ENCODE measurements at places on chromosomes 5 and 9. TPM values are rescaled to one million over a fixed set of nuclear protein-coding genes. Genes with fewer than 3 reads are reported as not detected.

OR1Q1 gene
- total RNA-seq = 0.40 TPM

DNA sequence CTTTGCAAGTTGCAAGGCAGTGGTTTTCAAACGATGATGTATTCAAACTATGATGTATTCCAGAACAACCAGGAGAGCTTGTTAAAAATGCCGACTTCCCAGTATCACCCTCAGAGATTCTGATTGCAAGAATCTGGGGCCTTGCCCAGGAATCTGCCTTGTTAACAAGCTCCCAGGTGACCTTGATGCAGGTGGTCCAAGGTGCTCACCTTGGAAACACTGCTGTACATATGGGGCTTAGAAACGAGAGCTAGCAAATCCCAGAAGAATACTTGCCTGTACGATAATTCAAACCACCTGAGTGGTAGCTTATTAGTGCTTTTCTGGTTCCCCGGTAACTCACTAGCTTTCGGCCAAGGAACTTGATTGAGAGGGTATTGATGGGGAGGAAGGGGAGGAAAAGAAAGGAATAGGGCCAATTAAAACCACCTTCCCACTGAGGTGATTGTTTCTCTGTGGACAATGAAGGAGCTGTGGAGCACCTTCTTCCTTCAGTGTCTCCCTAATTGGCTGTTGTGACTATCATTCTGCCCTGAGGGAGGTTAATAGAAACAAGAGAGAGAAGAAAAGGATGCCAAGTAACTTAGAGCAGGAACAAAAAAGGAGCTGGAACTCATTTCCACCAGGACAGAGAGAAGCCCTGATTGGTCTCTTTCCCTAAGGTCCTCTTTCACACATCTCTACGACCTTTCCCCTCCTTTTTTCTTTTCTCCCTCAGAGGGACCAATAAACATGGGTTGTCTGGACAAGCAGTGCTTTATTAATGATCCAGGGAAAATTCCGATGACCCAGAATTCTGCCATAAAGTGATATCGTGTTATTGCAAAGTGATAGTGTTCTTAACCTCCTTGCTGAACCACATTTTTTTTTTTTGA lies 218.8 kb downstream of the TMEM167A start:
- H3K27me3 ChIP-seq = no peaks in the 10 kb centered on the region
- peaks cover 2% of the 10 kb centered on the region for H3K4me1 ChIP-seq
- no peak for DNase-seq
- no peak overlapping the region for H3K4me3 ChIP-seq
- H3K36me3 ChIP-seq = no peaks in the 10 kb centered on the region
- no peak overlapping the region for H3K27ac ChIP-seq

GRCh38 chr9:21554813-21555212 lies 72.7 kb upstream of the IFNE start:
- no peak for DNase-seq
- peaks cover 33% of the 10 kb centered on the region for H3K27me3 ChIP-seq
- H3K4me3 ChIP-seq = no peak overlapping the region
- H3K4me1 ChIP-seq = peaks cover 6% of the 10 kb centered on the region
- H3K36me3 ChIP-seq = no peaks in the 10 kb centered on the region
- no peak overlapping the region for H3K27ac ChIP-seq

HABP4 gene
- total RNA-seq = 16.6 TPM

GRCh38 chr9:81529556-81530193 lies 159.7 kb downstream of the TLE1 start:
- no peak for DNase-seq
- no peak overlapping the region for H3K4me3 ChIP-seq
- H3K4me1 ChIP-seq = no peaks in the 10 kb centered on the region
- H3K36me3 ChIP-seq = no peaks in the 10 kb centered on the region
- no peak overlapping the region for H3K27ac ChIP-seq

GRCh38 chr9:1331546-1332038 lies 281.4 kb downstream of the DMRT2 start:
- DNase-seq = no peak
- no peak overlapping the region for H3K27ac ChIP-seq
- H3K4me1 ChIP-seq = no peaks in the 10 kb centered on the region
- H3K36me3 ChIP-seq = no peaks in the 10 kb centered on the region
- H3K27me3 ChIP-seq = peaks cover 11% of the 10 kb centered on the region

GRCh38 chr5:2891781-2892180 lies 140.3 kb upstream of the IRX2 start:
- no peak overlapping the region for H3K4me3 ChIP-seq
- H3K36me3 ChIP-seq = no peaks in the 10 kb centered on the region
- no peaks in the 10 kb centered on the region for H3K27me3 ChIP-seq
- H3K27ac ChIP-seq = no peak overlapping the region

DNA sequence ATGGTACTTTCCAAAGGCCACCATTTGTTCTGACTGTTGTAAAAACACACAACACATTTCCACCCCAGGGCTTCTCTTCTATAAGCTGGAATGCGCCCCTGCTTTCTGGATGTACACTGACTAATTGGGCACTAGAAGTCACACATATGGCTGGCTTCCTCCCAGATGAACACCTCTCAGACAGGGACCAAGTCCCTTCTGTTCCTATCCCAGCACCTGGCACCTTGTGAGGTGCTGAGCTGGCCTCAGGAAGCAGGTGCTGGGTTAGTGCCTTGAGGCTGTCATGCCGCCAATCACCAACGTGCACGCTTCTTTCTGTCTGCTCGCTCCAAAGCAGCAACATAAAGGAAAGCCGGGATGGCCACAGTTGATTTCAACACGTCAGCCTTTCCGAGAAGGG lies 93.2 kb downstream of the FSTL4 start:
- DNase-seq = no peak
- no peak overlapping the region for H3K4me3 ChIP-seq
- H3K27me3 ChIP-seq = peaks cover 23% of the 10 kb centered on the region
- H3K36me3 ChIP-seq = peaks cover 2% of the 10 kb centered on the region
- H3K4me1 ChIP-seq = peaks cover 3% of the 10 kb centered on the region

GRCh38 chr5:19547640-19548039 lies 440.4 kb downstream of the CDH18 start:
- DNase-seq = no peak
- H3K4me3 ChIP-seq = no peak overlapping the region
- no peaks in the 10 kb centered on the region for H3K4me1 ChIP-seq
- H3K27ac ChIP-seq = no peak overlapping the region
- no peaks in the 10 kb centered on the region for H3K27me3 ChIP-seq

DNA sequence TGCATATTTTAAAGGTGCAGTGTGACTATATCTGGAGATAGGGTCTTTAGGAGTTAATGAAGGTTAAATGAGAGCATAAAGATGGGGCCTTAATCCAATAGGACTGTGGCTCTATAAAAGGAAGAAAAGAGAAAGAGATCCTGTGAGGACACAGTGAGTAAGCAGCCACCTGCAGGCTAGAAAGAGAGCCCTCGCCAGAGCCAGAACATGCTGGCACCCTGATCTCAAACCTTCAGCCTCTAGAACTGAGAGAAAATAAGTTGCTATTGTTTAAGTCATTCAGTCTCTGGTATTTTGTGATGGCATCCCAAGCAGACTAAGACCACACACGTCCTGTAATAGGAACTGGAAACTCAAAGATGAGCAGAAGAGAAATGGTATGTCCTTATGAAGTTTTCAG lies 41.0 kb downstream of the RNF180 start:
- no peaks in the 10 kb centered on the region for H3K4me1 ChIP-seq
- DNase-seq = no peak
- no peaks in the 10 kb centered on the region for H3K36me3 ChIP-seq
- peaks cover 7% of the 10 kb centered on the region for H3K27me3 ChIP-seq
- H3K4me3 ChIP-seq = no peak overlapping the region
- no peak overlapping the region for H3K27ac ChIP-seq

GRCh38 chr5:156934450-156935211 lies 28.4 kb downstream of the TIMD4 start:
- H3K36me3 ChIP-seq = no peaks in the 10 kb centered on the region
- H3K4me1 ChIP-seq = peaks cover 5% of the 10 kb centered on the region
- no peak overlapping the region for H3K4me3 ChIP-seq

DNA sequence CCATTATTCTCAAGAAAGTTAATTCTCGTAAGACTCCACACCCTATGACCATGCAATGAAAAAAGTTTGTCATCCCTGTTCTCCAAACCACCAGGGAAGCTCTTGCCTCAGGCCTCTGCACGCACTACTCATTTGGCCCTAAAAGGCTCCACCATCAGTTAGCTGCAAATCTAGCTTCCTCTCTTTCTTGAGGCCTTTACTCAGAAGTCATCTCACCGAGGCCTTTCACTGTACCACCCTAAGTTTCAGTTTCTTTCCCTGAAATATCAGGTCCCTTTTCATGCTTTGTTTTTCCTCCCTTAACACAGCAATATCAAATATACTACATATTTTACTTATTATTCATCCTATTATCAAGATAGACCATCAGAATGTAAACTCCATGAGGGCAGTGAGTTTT lies 39.1 kb downstream of the OXCT1 start:
- H3K36me3 ChIP-seq = peaks cover 27% of the 10 kb centered on the region
- no peak overlapping the region for H3K4me3 ChIP-seq
- peaks cover 30% of the 10 kb centered on the region for H3K4me1 ChIP-seq
- no peak for DNase-seq
- no peaks in the 10 kb centered on the region for H3K27me3 ChIP-seq

GRCh38 chr5:76174101-76174500 lies 90.9 kb downstream of the SV2C start:
- H3K27me3 ChIP-seq = peaks cover 4% of the 10 kb centered on the region
- H3K4me3 ChIP-seq = no peak overlapping the region
- DNase-seq = no peak
- H3K36me3 ChIP-seq = no peaks in the 10 kb centered on the region

DNA sequence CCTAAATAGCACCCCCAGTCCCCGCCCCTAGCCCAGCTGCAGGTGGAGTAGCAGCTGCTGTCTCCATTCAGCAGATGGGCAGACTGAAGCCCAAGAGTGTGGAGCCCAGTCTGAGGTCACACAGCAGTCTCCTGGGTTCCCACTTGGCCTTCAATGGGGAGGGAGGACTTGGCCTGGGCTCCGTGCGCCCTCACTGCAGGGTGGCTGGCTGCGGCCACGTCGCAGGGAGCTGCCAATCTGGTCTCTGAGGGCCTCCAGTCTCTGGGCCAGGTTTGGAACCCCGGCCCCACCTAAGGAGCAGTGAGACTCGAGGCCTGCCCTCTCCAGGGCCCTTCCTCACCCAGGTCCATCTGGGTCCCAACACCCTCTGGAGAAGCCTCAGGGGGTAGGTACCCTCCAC lies 7.4 kb downstream of the KIF12 start:
- peaks cover 5% of the 10 kb centered on the region for H3K4me1 ChIP-seq
- H3K4me3 ChIP-seq = no peak overlapping the region
- DNase-seq = no peak
- peaks cover 51% of the 10 kb centered on the region for H3K27me3 ChIP-seq

IFNB1 gene
- not detected for total RNA-seq

GRCh38 chr5:16427587-16427986 lies 38.0 kb downstream of the ZNF622 start:
- no peak overlapping the region for H3K27ac ChIP-seq
- peaks cover 5% of the 10 kb centered on the region for H3K36me3 ChIP-seq
- H3K4me3 ChIP-seq = no peak overlapping the region
- DNase-seq = no peak

DNA sequence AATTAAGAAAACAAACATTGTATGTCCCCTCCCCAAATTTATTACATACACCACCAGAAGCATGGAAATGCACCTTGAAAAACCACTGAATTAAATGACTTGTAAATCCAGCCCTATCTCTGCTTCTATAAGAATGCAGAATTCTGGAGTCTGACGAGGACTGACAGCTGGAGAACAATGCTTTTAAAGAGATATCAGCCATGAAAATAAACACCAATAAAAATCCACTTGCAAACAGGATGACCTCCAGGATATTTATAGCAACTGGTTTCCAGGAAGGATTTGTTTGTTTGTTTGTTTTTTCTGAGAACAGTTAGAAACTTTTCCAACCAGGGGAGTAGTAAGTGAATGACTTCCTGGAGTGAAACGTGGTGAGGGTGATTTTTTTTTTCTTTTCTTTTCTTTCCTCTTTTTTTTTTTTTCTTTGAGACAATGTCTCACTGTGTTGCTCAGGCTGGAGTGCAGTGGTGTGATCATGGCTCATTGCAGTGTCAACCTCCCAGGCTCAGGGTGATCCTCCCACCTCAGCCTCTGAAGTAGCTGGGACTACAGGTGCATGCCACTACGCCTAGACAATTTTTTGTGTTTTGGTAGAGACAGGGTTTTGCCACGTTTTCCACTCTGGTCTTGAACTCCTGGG lies 38.7 kb upstream of the SLC36A1 start:
- H3K4me1 ChIP-seq = no peaks in the 10 kb centered on the region
- no peak overlapping the region for H3K4me3 ChIP-seq
- peaks cover 2% of the 10 kb centered on the region for H3K36me3 ChIP-seq
- DNase-seq = no peak

DNA sequence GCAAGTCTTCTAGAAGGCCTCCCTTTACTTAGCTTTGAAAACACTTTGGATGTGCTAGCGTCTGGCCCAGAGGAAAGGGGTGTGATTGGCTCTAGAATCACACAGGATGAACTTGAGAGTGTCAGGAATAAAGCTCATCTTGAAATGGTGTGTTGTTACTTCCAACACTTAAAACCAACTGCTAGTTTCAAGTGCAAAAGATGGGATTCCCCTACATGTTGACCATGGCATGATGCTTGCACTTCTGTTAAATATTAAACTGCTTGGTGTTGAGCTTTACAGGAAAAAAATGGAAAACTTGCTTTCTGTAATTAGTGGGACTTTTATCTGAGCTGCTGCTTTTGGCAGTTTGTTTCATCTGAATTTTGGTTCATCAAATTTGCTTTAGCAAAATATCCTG lies 261.1 kb downstream of the MED10 start:
- H3K27me3 ChIP-seq = no peaks in the 10 kb centered on the region
- no peak for DNase-seq
- no peaks in the 10 kb centered on the region for H3K36me3 ChIP-seq
- H3K4me3 ChIP-seq = no peak overlapping the region
- H3K27ac ChIP-seq = no peak overlapping the region
- H3K4me1 ChIP-seq = no peaks in the 10 kb centered on the region

GRCh38 chr5:39533749-39534148 lies 109.0 kb upstream of the DAB2 start:
- no peak for DNase-seq
- H3K27ac ChIP-seq = no peak overlapping the region
- no peak overlapping the region for H3K4me3 ChIP-seq
- peaks cover 65% of the 10 kb centered on the region for H3K27me3 ChIP-seq
- no peaks in the 10 kb centered on the region for H3K4me1 ChIP-seq
- H3K36me3 ChIP-seq = peaks cover 2% of the 10 kb centered on the region

POMT1 gene
- 50.0 TPM for total RNA-seq

DNA sequence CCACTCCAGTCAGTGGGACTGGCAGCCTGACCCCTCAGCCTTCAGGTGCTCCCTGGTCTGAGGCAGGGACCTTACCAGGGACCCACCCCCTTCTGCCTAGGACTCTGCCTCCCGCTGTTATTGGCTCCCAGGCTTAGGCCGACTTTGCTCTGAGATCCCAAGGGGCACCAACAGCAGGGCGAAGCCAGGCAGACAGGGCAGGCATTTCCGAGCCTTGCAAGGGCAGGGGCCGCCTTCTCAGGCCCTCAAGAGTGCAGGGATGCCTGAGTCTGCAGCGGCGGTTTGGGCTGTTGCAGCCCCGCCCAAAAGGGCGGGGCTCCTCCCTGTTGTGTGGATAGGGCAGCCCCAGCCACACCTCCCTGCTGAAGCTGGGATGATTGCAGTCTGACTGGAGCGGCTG lies 644.6 kb downstream of the PRR16 start:
- no peaks in the 10 kb centered on the region for H3K36me3 ChIP-seq
- no peak for DNase-seq
- no peak overlapping the region for H3K27ac ChIP-seq

GRCh38 chr9:20280330-20280729 lies 342.0 kb downstream of the MLLT3 start:
- H3K27ac ChIP-seq = no peak overlapping the region
- no peak for DNase-seq
- no peak overlapping the region for H3K4me3 ChIP-seq
- H3K4me1 ChIP-seq = peaks cover 2% of the 10 kb centered on the region
- H3K36me3 ChIP-seq = no peaks in the 10 kb centered on the region
- no peaks in the 10 kb centered on the region for H3K27me3 ChIP-seq

- no peak overlapping the region for H3K27ac ChIP-seq
- H3K27me3 ChIP-seq = peaks cover 41% of the 10 kb centered on the region
- H3K4me3 ChIP-seq = peak overlapping the region; percentile 73
- peaks cover 8% of the 10 kb centered on the region for H3K4me1 ChIP-seq
Measured at GRCh38 chr9:131095666-131096268, 564 bp upstream of the AIF1L start.

GTF3C4 gene
- 17.9 TPM for total RNA-seq

KIF12 gene
- total RNA-seq = not detected
